ENCODE measurements at places on chromosomes 12 and 14.

- no peak for DNase-seq
Observed at GRCh38 chr12:108231109-108231905, 102.2 kb downstream of the WSCD2 start.

GRCh38 chr14:37034410-37035285 is 137.8 kb downstream of the SLC25A21 start:
- DNase-seq = no peak

DNA sequence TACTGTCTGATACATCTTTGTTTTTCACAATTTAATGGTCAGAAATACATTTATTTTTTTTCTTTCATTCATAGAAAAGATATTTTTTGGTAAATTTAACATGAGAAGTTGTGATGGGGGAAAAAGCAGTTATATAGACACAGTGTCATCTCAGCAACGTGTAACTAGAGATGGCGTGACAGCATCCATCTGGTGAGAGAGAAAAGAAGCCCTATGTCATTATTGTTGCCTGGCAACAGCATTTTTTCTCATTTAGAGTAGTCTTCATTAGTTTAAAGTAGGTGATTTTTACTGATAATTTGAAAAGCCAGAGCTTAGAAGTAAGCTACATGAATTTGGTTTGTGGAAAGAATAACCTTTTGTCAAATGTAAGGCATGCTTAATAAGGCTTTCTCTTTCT is 128.6 kb downstream of the ACSS3 start:
- no peak for DNase-seq

DNA sequence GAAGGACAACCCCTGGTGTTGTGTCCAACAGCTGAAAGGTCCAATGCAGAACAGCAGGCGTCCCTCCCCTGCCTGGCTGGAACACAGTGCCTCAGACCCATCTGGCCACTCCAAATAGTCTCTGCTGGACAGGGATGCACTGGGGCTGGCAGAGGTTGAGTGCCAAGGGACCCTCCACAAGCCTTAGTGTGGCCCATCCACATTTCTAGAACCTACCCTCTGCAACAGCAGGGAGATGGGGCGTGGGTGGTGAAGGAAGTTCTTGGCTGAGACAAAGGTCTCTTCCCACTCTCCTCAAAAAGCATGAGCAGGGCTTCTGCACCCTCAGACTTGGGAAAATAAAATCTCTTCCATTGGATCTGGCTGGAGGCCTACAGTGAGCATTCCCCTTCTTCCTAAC is 36.5 kb downstream of the LTBP2 start:
- DNase-seq = no peak

GRCh38 chr12:73935817-73936216 is 601.8 kb upstream of the ATXN7L3B start:
- DNase-seq = no peak

- DNase-seq = no peak
Observed at GRCh38 chr14:52974406-52974805, 23.6 kb upstream of the FERMT2 start.

- DNase-seq = no peak
Observed at GRCh38 chr12:22160396-22161003, 114.5 kb downstream of the CMAS start.

- no peak for DNase-seq
Observed at GRCh38 chr12:131766382-131767107, 55.7 kb downstream of the SFSWAP start.

- no peak for DNase-seq
Observed at GRCh38 chr12:103745962-103746361, 95.1 kb downstream of the NT5DC3 start.

- DNase-seq = no peak
Observed at GRCh38 chr14:104970231-104971068, 7.7 kb downstream of the AHNAK2 start.

GRCh38 chr12:63068857-63069442 is 82.1 kb downstream of the AVPR1A start:
- no peak for DNase-seq

DNA sequence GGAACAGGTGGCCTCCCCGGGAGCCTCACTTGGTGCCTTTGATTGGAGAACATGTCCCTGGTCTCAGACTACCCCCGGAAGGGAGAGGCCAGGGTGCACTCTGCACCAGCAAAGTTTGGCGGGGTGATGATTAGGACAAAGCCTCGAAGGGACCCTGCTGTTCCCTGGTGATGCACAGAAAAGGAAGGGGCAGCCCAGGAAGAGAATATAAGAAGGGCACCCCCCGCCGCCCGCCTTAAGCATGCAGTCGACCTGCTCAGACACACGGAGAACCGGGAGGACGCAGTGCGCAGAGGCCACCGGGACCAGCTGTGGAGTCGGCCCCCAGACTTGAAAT is 6.9 kb downstream of the SCARB1 start:
- DNase-seq = no peak

- no peak for DNase-seq
Observed at GRCh38 chr14:88683119-88683518, 109.6 kb downstream of the EML5 start.

GRCh38 chr14:86196471-86196870 is 666.5 kb downstream of the FLRT2 start:
- no peak for DNase-seq

DNA sequence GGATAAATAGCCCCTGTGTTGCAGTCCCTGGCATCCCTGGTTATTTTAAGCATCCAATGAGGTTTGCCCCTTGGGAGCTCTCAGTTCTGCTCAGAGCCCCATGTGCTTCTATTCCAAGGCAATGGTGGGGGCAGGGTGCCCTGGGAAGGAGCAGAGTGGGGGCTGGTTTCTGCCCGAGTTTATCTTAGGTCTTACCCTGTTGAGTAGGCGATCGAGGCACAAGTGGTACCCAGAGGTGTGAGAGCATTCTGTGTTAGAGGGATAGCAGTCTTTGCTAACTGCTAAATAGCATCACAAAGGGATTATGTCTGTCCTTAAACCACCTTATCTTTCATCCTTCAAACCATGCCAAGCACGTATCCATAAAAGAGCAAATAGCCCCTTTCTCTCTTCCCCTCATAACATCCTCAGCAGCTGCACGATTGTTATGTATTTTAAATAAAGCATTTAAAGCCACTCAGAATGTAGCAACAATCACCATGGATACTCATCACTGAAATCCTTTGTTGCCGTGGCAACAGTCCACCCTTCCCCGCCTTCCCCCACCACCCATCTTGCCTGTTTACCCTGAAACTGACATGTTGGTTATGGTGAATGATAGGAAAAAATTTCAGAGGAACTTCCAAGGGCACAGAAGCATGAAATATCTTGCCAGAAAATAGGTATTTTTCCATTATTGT is 139.3 kb downstream of the PTPN11 start:
- DNase-seq = no peak

DNA sequence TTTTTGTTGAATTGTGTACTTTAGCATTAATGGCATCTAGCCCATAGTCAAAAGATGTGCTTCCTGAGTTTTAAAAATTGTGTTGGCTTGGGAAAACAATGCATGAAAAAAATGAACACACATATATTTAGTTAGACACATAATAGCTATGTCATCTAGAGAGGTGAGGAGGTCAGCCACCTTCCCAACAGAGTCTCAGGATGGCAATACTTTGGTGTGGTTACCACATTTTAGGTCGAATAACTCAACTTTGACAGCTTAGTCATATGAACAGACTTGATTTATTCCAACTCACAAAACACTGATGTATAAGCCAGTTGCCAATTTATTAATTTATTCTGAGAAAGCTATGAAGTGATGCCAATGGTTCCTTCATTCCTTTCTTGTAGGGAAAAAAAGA is 114.0 kb downstream of the ETNK1 start:
- no peak for DNase-seq

DNA sequence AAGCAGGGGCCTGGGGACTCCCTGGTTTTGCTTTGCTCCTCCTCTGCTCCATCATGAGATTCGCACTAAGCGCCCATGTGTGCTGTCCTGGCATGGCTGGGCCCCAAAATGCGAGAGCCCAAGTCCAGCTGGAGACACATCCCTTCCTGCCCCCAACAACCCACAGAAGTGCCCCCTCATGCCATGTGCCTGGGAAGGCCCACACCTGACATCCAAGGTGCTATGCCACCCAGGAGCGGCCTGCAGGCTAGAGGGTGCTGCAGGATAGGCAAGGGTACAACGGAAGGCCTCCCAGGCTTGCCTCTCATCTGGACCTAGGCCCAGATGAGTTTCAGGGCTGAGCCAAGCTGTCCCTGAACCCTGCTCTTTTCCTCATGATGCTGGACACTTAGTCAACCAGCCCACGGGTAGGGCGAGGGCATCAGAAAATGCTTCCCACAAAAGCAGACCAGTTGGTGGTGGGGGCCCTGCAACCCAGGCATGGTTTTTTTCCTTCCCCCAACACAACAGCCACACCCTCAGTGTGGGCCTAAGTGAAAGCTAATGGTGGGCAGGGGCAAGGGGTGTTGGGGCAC is 13.2 kb upstream of the KRT80 start:
- no peak for DNase-seq

GRCh38 chr12:116502989-116503496 is 56.1 kb upstream of the MAP1LC3B2 start:
- DNase-seq = no peak

DNA sequence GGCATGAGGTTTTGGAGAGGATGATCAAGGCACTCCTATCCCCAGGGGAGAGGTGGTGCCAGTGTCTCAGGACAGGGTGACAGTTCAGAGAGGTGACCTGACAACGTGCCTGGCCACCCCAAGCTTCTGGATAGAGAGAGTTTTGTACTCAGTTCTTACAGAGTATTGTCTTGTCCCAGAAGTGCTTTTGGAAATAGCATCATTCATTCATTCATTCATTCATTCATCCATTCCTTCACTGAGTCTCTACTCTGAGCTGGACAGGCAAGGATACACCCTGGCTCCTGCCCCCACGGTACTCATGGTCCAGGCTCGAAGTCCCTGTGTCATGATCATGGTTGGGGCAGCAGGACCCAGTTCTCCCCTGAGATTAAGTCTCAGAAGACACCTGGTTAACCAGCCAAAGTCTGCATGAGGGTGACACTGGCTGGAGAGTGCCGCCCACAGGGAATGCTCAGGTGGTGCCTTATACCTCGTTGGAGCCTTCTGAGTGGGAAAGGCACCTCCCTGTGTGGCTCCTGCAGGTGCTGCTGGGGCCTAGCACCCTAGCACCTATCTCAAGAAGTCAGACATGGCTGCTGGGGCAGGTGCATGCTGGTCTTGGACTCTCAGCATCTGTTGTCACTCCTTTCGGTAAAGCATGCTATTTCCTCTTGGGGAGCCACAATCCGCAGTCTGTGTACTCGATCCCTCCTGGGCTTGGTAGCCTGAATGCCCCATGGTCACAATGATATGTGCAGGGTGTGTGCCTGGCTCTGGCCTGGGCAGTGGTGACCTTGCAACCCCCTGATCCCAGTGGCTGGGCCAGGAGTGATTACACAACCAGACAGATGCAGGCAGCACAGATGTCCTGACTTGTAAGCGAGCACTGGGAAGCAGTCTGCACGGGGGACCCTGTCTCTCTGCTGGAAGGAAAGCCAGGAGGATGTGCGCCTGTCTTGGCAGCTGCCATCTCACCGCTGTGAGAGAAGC is 57.8 kb downstream of the C14orf132 start:
- no peak for DNase-seq

DNA sequence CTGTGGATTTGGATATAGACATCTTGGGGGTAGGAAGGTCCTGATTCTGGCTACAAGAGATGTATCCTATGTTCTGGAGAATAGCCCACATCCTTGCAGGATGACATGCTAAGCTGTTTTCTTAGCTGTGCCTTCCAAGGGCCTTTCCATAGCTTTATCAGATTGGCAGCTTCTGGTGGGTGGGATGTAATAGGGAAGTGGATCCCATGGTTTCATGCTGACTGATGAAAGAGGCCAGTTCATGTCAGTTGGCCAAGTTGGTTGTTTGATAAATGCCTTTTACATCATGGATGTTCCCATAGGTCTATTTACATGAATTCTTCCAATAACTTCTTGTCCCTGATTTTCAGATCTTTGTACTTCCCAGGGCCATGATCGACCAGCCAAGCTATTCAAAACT is 169.1 kb upstream of the RMST start:
- no peak for DNase-seq

- DNase-seq = no peak
Observed at GRCh38 chr14:100669468-100669867, 57.2 kb upstream of the DLK1 start.

DNA sequence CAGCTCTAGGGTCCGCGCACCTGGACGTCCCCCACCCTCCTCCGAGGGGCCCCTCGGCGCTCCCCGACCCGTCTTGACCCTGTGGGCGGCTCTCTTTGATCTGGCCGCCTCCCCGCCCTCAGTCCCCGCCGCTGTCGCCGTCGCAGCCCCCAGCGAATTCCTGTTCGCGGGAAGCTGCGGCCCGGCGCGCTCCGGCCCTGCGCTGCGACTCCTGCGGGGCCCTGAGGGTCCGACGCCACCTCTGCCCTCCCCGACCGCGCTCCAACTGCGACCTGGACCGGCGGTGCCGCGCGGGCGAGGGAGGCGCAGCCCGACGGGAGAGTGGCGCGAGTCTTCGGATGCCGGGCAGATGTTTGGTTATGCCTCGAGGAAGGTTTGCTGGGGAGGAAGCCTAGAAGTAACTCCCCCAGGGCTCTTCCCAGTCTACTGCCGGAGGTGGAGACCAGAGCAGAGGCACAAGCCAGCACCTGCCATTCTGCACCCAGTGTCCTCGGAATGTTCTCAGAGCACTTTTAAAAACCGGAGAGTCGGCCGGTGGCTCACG is 440 bp upstream of the ISM2 start:
- no peak for DNase-seq

- no peak for DNase-seq
Observed at GRCh38 chr12:15777355-15778012, 11.7 kb downstream of the EPS8 start.

DNA sequence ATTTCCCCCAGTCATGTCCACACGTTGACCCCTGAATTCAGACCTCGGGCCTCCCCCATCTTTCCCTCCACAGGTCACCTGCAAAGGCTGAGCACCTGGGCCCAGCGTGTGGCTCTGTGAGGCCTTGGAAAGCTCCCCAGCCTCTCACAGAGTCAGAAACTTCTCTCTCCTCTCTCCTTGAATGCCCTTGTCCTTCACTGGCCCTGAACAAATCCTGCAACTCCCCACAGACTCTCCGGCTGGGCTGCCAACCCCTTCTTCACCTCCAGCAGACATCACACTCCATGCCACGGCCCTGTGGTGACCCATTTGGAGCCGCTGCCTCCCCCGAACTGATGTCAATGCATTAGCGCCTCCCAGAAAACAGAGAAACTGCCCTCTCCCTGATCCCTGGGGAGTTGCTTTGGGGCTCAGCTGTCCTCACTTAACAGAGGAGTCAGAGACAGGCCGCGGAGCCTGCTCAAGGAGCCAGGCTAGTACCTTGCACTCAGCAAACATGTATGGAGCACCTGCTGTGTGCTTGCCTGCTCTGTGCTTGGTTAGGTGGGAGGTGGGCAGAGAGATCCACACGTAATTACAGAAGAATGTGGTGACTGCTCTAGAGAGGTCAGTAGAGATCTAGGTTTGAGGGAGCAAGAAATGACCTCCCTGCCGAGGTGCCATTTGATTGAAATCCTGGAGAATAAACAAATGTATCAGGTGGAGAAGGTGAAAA is 99.2 kb upstream of the PWP1 start:
- no peak for DNase-seq

DNA sequence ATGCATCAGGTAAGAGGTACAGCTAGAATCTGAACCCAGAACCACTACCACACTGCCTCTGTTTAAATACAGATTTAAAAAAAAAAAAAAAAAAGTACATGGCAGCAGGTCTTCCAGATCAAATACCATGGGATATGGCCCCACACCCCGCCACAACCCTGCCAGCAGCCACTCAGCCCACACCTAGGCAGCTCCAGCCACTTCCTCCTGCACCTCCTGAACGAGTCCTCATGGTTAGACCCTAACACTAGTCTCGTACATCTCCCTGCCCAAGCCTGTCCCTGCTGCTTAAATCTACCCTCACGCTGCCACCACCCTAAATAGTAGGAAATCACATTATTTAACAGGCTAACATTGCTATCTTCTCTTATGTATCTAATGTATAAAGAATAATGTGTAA is 12.6 kb downstream of the SETD3 start:
- no peak for DNase-seq
